ENCODE measurements at places on chromosomes 4 and X.

GRCh38 chr4:89069481-89069880 is 12.5 kb upstream of the FAM13A start:
- no peak for DNase-seq

DNA sequence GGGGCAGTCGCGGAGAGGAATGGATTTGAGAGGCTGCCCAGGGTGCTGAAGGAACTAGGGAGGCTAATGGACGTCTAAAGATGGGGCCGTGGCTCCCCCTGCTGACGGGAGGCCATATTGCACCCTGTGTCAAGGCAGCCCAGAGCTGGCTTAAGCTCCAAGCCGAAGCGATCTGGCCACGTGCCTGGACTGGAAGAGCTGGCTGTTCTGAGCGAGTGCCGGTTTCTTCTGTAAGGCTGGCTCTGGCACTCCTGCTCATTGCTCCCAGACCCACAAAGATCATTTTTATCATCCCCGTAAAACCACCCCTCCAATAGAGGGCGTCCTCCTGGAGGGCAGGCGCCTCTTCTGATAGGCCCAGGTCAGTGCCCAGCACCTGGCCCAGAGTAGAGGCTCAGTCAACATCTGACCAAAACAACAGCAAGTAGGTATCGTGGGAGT is 5.6 kb downstream of the PNCK start:
- DNase-seq, result peak; percentile 81

DNA sequence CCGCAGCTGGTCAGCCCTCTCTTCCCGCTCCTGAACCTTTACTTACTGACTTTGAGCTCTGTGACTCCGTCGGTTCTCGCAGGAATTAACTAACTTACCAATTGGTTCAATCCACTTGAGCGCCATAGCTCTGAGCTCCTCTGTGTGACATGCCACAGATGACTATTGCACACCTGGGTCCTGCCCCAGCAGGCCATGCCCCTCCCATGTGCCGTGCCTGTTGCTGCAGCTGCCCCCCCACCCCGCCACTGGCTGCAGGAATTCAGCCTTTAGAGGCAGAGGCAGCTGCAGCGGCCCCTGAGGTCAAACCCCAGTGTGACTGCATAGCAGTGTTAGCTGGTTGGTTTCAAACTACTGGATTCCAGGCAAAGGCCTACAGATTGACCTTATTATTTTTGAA is 70.6 kb downstream of the MTMR1 start:
- no peak for DNase-seq

DNA sequence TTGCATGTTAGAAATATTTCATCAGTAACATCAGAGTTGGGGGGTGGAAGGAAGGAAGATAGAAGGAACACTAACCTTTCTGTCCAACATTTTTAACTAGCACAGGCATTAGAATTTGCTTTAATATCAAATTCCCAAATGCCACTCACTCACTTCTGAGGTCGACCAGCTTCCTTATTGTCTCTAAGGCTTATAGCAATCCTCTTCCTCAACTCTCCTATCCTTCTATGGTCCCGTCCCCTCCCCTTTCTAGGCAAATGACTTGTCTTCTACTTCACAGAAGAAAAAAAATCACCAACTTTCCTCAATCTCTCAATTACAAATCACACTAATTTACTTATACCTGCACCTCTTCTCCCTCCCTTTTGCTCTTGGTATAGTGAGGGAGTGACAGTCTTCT is 100.8 kb downstream of the ZAR1 start:
- no peak for DNase-seq

- no peak for DNase-seq
Measured at GRCh38 chrX:84047339-84047738, 140.7 kb downstream of the RPS6KA6 start.

- no peak for DNase-seq
Measured at GRCh38 chrX:48938721-48939425, 18.5 kb downstream of the OTUD5 start.

- DNase-seq, result no peak
Measured at GRCh38 chrX:71504346-71504745, 28.6 kb upstream of the OGT start.

- no peak for DNase-seq
Measured at GRCh38 chr4:78551420-78552351, at the start of gene ANXA3. Gene ANXA3, plus strand, starts transcription at chr4:78551770. Its CDS starts 2,704 bp downstream, at chr4:78554474.

- no peak for DNase-seq
Measured at GRCh38 chr4:119087656-119088055, 48.0 kb upstream of the MYOZ2 start.

DNA sequence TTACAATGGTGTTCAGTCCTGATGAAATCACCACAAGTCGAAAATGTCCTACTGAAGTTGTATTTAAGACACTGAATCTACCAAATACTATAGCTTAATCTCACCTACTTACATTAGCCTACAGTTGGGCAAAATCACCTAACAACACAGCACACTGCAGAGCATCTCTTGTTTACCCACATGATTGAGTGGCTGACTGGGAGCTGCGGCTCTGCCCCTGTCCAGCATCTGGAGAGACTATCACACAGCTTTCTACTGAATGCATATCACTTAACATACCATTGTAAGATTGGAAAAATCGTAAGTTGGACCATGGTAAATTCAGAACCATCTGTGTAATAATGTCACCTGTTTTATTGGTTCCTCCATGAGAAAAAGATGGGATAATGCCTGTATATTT is 1083.2 kb upstream of the PCDH7 start:
- DNase-seq, result no peak

DNA sequence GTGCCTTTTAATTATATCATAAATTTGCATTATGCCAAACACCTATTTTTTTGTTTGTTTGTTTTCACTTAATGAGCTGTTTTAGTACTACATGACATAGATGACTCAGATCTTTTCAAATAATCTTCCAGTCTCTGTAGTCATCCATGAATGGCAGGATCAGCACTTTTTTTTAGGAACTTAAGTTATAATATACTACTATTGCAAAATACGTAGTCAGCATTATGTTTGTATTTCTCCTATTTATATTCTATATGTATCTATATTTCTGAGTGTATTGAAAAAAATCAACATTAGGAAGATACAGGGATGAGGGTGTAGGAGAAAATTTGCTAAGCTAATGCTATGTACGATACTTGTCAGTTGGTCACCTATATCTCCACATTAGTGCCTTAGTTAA is 773.1 kb upstream of the AGA start:
- DNase-seq, result no peak

DNA sequence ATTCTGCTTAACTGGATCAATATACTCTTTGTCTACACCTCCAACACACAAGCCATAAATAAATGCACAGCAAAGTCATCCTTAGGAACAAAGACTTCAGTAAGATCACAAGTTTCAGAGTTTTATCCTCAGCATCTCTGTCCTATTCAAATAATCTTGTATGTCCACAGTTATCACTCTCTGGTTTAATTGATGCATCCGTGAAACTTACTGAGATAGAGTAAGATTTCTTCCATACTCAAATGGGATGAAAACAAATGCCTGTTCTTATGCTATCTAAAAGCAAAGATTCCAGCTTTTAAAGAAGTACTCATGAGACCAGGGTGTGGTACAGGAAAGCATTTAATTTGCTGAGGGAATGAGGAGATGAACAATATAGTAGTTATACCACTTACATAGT is 184.6 kb upstream of the SLC7A11 start:
- no peak for DNase-seq

DNA sequence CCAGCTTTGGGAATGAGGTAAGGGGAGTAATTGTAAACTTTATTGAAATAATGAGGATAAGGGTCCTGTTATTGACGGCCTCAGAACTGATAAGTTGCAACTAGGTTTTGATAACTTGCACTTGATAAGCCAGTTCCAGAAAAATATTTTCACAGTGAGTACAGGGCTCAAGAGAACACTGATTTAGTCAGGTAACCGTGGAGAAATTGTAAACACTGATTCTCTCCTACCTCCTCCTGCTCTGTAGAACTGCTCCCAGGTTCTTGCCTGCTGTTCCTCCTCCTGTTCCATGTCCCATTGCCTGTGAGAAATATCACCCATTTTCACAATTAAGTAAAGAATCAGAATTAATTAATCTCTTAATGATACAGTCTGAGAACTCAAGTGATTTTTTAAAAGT is 55.0 kb upstream of the CXXC4 start:
- DNase-seq, result no peak

DNA sequence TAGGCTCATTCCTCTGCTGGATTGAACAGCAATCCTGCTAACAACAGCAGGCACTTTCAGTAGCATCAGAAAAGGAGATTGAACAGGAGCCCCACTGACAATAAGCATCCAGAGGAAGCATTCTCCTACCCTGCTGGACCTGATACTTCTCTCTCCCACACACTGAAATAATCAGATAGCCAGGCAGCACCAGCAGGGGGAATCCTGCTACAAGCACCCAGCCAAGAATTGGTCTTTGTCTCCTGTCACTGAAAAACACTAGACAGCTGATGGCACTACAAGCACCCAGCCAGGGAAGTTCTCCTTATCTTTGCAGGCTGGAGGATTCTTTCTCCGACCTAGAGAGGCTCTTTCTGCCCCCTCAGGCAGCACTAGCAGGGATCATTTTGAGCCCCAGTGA is 444.3 kb upstream of the GRIA3 start:
- no peak for DNase-seq

DNA sequence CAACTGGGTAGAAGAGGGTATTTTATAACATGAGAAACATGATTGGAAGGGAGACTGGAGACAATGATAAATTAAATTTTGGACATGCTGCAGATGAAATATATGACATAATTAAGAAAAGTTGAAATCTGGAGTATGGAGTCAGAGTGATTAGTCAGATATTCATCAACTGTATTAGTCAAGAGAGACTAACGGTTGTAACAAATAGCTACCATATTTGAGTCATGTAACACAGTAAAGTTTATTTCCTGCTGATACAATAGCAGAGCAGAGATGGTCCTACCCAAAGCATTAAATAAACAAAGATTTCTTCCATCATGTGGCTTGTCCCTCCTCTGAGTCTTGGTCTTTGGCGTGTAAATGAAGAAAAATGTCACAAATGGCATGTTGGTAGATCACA is 321.3 kb downstream of the GALNTL6 start:
- no peak for DNase-seq

DNA sequence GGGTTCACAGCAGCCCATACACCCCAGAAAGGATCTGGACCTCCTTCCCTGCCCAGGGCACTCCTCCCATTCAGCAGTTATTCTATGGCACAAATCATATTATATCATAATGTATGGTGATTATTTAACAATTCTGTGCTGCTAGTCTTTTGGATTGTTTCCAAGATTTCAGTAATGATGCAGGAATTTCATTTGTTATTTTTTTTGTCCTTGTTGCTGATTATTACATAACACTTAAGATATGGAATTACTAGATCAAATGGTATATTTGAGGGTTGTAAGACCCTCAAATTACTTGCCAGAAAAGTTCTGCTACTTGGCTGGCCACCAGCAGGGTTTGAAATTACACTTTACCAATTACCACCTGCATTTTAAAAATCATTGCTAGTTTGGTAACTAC is 36.4 kb downstream of the QDPR start:
- no peak for DNase-seq

- no peak for DNase-seq
Measured at GRCh38 chrX:103565197-103565596, 20.1 kb upstream of the TCEAL4 start.

GRCh38 chr4:86250006-86250405 is 109.8 kb downstream of the MAPK10 start:
- no peak for DNase-seq

DNA sequence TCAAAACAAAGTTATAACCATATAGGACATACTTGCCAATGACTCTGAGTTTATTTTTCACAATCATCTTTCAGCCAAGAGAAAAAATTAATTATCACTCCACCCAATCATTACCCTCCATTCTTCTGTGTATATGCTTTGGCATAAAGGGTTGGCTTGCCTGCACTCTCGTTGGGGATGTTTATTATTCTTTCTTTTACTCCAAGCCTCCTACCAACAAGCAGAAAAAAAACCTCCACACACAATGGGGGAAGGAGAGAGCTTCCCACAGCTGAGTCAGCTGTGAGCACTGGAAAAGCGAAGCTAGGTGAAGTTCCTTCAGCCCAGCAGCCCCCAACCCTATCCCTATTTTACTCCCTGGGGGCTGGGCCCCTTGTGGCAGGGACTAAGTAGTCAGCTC is 1.5 kb downstream of the OPHN1 start:
- no peak for DNase-seq

DNA sequence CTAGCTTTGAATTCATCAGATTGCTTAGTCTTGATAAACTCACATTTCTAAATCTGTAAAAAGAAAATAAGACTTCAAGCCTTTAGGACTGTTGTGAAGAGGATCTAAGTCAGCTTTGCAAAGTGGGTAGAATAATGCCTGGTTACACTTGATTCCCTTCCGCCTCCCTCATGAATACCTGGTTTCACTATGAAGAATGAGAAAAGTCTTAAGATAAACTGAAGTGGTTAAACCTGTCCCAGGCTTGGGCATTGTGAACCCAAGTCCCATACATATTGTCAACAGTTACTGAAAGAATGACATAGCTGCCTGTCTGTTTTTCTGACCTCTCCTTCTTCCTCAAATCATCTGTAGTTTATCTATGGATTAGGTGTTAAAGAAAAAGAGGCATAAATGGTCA is 16.7 kb upstream of the GBA3 start:
- no peak for DNase-seq

DNA sequence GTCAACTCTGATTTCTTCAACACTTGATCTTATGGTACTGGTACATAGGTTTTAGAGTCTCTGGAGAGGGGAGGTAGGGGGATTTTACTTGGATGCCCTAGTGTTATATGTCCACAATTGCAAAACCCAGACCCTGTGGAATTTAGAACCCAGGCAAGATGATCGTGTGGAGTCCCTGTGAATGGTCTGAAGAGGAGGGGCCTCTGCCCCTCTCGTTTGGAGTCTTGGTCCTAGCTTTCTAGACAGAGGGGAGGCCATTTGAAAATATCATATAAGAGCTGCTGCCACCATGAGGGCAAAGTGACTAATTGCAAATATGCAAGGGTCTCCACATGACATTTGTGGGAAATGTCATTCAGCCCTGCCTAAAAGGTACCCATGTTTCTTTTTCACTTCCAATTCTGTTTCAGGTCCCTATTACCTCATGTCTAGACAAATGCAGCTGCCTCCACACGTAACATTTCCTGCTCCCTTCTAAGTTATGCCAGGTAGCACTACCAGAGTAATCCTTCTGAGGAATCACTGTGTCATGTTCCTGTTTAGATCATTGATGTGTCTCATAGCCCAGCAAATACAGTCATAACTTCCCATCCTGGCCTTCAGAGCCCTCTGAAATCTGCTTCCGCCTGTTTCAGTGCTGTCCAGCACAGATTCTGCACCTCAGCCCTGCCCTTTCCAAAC is 126.8 kb downstream of the KLHL8 start:
- no peak for DNase-seq

GRCh38 chr4:77921701-77922100 is 59.1 kb downstream of the MRPL1 start:
- no peak for DNase-seq

DNA sequence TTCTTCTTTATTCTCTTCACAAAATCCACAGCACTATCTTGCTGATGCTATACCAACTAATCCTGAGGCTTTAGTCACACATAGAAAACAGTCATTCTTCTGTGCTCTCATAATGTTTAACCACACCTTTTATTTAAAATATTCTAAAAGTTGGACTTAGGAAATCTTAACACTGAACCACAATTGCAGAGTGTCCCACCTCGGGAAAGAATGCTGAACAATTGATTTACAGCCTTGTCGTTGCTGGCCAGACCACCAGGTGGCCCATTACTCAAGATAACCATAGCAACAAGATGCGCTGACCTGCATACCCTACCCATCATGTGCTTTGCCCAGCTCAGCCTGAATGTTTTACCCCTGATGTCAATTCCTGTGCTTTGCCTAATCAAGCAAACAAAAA is 100.8 kb downstream of the ARSJ start:
- DNase-seq, result no peak

Data from putamen (tissue), 1 donor.